ENCODE measurements at places on chromosomes 4 and X. TPM values are rescaled to one million over a fixed set of nuclear protein-coding genes. Genes with fewer than 3 reads are reported as not detected.

- H3K27ac ChIP-seq, result no peak overlapping the region
- H3K4me1 ChIP-seq, result no peaks in the 10 kb centered on the region
- H3K4me3 ChIP-seq, result no peak overlapping the region
- H3K27me3 ChIP-seq, result peaks cover 9% of the 10 kb centered on the region
- no peaks in the 10 kb centered on the region for H3K36me3 ChIP-seq
Observed at GRCh38 chr4:88573995-88574394, 18.3 kb upstream of the HERC3 start.

GRCh38 chrX:56268888-56269287, 36.7 kb downstream of the KLF8 start:
- H3K36me3 ChIP-seq, result no peaks in the 10 kb centered on the region
- H3K4me1 ChIP-seq, result peaks cover 4% of the 10 kb centered on the region
- no peak overlapping the region for H3K4me3 ChIP-seq
- no peak for DNase-seq
- H3K27me3 ChIP-seq, result no peaks in the 10 kb centered on the region

- DNase-seq, result no peak
- H3K36me3 ChIP-seq, result no peaks in the 10 kb centered on the region
- no peaks in the 10 kb centered on the region for H3K27me3 ChIP-seq
- H3K4me3 ChIP-seq, result peak overlapping the region; percentile 84
- peak overlapping the region; percentile 39 for H3K27ac ChIP-seq
Observed at GRCh38 chrX:30887721-30888120, 1.3 kb downstream of the TAB3 start.

DNA sequence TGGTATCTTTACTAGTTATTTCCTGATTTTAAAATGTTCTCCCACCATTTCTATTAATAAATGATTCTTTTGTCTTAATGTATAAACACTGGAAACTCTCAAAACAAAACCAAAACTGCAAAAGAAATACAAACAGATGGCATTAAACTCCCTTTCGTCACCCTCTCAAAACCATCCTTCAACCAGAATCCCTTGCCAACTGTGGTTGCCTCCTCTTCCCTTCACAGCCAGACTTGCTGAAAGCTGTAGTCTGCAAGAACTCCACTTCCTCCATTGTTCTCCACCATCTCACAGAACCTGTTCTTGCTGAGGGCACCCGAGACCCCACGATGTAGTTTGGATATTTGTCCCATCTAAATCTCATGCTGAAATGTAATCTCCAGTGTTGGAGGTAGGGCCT, 96.5 kb downstream of the WWC2 start:
- H3K27ac ChIP-seq, result no peak overlapping the region
- DNase-seq, result no peak
- H3K4me1 ChIP-seq, result peaks cover 15% of the 10 kb centered on the region
- H3K4me3 ChIP-seq, result no peak overlapping the region

Gene MBNL3
- 15.5 TPM for total RNA-seq

Gene XAGE1A
- total RNA-seq, result not detected

Gene RHOXF2B
- not detected for total RNA-seq

Measured in natural killer cell treated with Interleukin-12 subunit alpha and Interleukin-12 subunit beta and Interleukin-15 and Interleukin-18, amount 100 ng/mL, for 72 hours (primary cell).